Activated CD4-positive, alpha-beta T cell treated with anti-CD3 and anti-CD28 coated beads, Interleukin-2, amount 50 U/mL, for 16 hours (primary cell): ENCODE measurements at places on chromosomes 6 and 20.

DNA sequence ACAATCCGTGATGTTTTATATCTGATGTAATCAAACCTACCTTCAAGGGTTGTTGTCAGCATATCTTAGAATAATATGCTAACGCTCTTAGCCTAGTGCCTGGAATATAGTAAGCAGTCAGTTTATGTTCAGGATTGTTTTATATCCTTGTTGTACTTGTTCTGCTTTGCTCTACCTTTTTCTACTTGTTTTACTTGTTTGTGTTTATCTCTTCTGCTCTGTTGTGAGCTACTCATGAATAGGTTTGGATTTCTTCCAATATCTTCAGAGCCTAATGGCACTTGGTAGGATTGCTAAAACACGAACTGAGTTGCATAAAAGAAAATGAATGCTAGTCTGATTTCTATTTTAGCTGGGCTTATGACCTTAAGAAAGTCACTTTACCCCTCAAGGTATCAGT is 40.1 kb downstream of the DNAH8 start:
- no peak for DNase-seq

GRCh38 chr6:36613200-36613995 is 19.2 kb downstream of the SRSF3 start:
- no peak for DNase-seq

GRCh38 chr6:167550941-167551627 is 226.2 kb downstream of the TTLL2 start:
- no peak for DNase-seq

DNA sequence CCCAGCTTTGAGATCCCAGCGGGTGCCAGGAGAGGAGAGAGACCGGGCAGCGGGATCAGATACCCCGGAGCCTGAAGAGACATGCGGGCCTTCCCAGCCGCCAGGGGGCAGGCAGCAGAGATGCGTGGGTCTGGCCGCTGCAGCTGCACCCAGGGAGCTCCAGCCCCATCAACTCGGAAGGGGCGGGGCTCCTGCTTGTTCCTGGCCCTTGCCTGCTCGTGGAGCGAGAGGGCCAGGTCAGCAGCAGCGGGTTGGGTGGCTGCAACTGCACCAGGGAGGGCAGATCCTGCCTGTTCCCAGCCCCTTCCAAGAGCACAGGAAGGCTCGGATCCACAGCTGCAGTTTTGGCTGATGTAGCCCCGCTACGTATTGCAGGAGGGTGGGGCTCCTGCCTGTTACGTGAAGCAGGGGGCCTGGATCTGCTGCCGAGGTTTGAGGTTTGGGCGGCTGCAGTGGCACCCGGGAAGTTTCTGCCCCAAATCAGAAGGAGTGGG is 532.8 kb downstream of the RFPL4B start:
- peak; percentile 9 for DNase-seq

GRCh38 chr20:31840906-31841816 is 4.2 kb downstream of the FOXS1 start:
- DNase-seq = no peak

DNA sequence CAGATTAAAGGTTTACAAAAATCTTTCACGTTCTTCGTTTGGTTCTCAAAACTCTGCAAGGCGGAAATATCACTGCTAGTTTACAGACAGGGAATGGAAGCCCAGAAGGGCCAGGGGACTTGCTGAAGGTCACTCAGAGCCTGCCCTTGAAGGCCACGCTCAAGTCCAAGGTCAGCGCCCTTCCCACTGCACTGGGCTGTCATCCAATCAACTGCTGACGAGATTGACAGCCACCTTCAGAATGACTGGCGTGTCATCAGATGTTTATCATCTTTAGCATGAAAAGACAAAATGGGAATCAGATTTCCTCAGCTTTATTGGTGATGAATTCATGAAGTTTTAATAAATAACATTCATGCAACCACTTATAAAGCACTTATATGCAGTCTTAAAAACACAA is 16.5 kb downstream of the RNASET2 start:
- DNase-seq = no peak

DNA sequence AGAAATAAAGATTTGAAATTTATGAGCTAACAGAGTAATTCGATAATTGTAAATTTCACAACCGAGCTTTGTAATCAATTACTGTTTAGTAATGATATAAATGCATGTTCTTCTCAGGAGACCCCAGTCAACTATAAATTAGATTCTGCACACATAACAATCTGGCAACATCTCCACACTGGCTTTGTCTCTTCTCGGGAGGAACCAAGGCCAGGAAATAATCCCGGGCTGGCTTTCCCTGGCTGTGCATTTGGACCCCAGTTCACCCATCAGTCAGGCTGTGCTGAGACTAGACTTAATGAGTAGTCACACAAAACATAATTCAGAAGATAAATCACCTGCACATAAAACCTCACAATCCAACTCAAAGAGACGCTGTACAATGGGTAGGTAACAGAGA is 65.5 kb downstream of the PTPRT start:
- no peak for DNase-seq

- DNase-seq = no peak
Observed at GRCh38 chr6:40210628-40211056, 276.4 kb upstream of the MOCS1 start.

DNA sequence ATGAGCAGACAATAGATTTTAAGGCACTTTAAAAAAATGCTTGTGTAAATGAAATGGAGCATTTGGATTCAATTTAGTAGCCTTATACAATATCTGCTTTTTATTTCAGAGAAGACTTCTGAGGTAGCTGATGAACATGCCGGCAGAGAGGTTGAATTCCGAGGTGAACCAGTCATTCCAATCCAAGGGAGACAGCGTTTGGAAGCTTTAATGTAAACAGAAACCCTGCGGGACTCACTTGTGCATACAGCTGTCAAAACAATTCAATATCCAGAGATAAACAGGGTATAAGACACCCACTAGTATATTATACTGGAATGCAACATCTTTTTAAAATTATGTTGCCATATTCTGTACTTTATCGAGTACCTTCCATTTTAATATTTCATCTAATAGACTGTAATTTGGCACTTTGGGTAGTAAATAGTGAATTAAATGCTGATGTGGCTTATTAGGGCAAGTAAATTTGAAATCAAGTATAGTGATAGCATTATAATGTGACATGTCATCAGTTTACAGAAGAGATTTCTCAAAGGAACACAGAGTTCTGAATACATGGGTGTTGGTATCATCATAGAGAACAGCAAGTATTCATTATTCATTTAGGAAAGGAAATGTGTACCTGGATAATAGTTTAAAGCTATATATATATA is 347.7 kb downstream of the PRKN start:
- DNase-seq = no peak
